NCI-H510A (cell line): ENCODE measurements at places on chromosomes 5 and 9.

DNA sequence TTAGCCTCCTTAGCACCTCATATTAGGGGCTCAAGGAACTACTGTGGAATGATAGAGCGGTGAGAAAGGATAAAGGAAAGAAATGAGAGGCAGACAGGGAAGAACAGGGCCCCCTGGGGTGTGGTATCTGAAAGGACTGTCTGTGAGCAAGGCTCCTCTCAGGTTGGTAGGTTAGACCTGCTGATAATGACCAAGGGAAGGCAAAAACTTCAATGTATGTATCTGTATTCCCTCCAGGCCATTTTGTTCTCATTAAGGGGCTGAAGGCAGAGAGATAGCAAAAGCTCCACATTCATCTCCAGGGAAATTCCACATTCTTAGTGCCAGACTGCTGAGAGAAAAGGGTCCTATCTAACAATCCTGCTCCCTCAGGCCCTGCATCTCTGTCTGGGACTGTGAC lies 28.6 kb downstream of the TRIM32 start:
- no peak for DNase-seq

DNA sequence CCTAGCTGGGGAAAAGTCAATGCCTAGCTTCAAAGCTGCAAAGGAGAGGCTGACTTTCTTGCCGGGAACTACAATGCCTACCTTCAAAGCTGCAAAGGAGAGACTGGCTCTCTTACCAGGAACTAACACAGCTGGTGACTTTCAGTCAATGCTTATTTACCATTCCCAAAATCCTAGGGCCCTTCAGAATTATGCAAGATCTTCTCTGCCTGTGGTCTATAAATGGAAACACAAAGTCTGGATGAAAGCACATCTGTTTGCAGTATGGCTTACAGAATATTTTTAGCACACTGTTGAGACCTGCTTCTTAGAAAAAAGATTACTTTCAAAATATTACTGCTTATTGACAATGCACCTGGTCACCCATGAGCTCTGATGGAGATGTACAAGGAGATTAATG lies 259.4 kb downstream of the PLK2 start:
- DNase-seq, result no peak

- no peak for DNase-seq
These were observed 178.8 kb upstream of the CDH10 start for GRCh38 chr5:24823625-24824024.

GRCh38 chr9:137974746-137975526 lies 97.4 kb downstream of the CACNA1B start:
- DNase-seq, result no peak

- no peak for DNase-seq
These were observed 14.1 kb downstream of the CAPSL start for GRCh38 chr5:35924122-35924949.

- peak; percentile 30 for DNase-seq
These were observed 14.7 kb upstream of the CXXC5 start for GRCh38 chr5:139633295-139634027.

DNA sequence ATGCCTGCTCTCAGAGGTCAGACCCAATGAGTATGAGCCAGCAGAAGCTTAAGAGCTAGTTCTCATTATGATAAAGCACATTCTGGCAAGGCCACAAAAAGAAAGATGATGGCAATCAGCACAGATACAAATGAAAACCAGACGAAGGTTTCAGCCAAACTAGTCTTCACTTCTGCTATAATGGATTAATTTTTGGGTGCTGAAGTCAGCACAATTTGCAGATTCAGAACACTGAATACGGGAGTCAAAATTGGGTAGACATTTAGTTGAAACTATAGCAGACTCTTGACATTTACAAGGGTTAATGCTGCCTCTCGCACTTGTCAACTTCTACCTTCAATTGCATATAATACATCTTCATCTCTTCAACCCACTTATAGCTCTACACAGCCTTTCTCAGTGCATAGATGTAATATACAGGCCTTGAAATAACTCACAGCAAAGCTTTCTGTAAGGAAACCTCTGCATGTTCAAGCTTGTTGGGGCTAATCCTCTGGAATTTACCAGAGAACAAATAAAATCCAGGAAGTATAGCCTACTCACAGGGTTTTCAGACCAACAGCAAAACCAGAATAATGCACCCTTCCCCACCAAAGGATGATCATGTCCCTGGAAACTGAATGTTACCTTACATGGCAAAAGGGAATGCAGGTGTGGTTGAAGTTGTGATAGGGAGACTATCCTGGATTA lies 77.1 kb downstream of the BAAT start:
- DNase-seq, result no peak

GRCh38 chr5:141846031-141846430 lies 32.2 kb downstream of the PCDH1 start:
- peak; percentile 66 for DNase-seq
